ENCODE measurements at places on chromosomes 12 and 14.

DNA sequence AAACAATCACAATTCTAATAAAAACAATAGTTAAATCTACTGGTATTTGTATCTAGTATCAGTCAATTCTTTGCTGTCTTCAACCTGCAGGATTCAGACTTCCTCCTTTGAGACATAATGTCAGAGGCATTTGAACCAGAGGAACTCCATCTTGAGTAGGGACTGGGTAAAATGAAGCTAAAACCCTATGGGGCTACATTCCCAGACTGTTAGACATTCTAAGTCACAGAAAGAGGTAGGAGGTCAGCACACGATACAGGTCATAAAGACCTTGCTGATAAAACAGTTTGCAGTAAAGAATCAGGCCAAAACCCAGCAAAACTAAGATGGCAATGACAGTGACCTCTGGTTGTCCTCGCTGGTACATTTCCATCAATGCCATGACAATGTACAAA is 48.2 kb upstream of the MAP3K9 start:
- no peak for DNase-seq

DNA sequence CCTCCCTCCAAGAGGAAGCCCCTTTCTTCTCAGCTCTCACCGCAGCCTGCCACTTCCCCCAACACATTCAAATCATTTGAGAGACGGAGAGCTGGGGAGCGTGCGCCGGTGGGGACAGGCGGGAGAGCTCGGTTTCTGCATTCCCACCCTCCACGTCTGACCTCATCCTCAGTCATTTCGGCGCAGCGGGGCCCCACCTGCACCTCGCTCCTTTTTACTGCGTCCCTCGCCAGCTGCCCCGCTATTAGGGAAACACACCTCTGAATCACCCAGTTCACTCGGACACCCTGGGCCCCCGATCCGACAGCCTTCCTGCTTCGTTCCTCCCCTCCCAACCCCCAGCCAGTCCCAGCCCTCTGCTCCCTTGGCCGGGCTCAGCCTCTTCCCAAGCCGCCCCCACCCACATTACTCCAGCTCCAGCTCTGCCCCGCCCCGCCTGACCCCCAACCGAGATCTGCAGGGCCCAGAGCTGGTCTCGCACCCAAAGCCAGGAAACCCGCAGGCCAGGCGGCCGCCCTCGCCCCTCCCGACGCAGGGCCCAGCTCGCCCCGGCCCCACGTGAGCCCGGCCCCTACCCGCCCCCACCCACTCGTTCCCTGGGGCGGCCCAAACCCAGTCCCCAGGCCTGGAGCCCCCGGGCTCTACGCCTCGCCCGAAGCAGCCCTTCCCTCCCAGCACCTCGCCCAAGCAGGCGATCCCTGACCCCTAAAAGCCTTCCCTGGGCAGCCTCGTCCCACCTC is 783 bp downstream of the CORO1C start:
- DNase-seq: peak; percentile 57

- no peak for DNase-seq
Measured at GRCh38 chr12:121400332-121401139, 618 bp downstream of the RNF34 start.

DNA sequence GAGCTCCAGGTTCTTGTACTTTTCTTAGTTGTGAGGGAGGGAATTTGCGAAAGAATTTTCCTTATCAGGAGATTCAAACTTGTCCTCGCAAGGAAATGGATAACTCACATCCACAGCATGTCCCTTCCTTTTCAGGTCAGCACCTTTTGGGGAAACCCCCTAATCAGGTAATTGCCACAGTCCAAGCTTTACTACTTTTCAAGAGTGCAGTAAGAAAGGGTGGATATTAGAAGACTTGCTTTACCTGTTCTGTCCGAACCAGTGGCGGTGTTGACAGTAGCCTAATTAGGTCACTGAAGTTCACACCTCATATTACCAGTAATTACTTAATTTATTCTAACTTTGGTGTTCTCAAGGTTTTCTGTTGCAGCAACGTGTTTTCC is 6.7 kb upstream of the C12orf50 start:
- DNase-seq: no peak

- no peak for DNase-seq
Measured at GRCh38 chr12:569091-569676, 94.1 kb downstream of the NINJ2 start.

- no peak for DNase-seq
Measured at GRCh38 chr14:88683119-88683518, 109.6 kb downstream of the EML5 start.

- no peak for DNase-seq
Measured at GRCh38 chr12:40248034-40248433, 23.2 kb downstream of the LRRK2 start.

GRCh38 chr12:80966001-80966400 is 28.3 kb upstream of the LIN7A start:
- DNase-seq: no peak

DNA sequence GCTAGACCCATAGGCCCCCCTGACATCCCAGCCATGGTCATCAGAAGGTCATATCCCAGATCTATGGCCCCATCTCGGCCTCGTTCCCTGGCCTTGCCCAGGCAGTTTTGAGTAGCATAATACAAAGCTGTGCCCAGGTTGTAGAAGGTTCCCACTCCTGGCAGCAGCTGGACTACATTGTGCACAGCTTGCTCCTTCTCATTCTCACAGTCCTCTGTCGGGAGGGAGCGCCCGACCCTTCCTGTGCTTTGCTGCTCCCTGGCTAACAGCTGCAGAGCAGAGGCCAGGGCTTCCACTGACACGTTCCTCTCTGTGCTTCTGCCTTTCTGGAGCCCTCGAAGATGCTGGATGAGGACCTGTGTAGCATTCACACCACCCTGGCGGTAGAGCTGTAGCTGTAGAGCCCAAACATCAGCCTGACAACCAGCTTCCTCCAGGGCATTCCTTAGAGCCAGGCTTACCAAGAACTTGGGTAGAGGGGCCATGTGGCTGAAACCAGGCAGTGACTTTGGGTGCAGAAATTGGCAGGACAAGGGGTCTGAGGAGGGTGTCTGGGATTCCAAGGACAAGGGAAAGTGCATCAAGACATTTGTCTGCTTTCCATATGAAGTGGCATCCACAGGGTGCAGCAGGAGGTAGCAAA is 1.0 kb downstream of the APOF start:
- DNase-seq: no peak

GRCh38 chr12:107586256-107586970 is 99.2 kb upstream of the PWP1 start:
- DNase-seq: no peak

GRCh38 chr12:81207664-81208063 is 129.8 kb downstream of the ACSS3 start:
- DNase-seq: no peak

- DNase-seq: no peak
Measured at GRCh38 chr12:116366824-116367223, 89.3 kb upstream of the MED13L start.

DNA sequence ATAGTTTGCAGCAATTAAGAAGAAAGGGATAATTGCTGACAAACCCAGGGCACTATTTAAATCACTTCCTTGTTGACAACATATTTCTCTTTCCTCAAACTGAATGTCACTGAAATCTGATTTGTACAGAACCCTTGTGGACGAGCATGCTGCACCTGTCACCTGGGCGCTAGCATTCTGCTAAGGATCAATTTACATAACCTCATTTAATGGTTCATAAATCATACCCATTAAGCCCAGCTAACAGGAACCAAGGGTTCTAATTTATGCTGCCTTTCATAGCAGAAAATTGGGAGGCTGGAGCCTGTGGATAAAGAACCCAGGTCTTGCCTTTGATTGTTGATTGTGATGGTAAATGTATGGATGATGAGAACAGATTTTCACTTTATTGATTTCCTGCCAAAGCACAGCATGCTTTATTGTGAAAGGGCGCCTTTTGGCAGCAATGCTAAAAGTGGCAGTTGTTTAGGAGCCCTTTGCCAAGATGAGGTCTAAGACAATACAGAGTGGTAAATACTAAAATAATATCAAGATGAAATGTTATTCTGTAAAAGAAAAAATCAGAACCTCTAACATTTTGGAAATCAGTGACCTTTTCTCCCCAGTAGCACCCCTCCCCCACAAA is 95.4 kb downstream of the NKX2-1 start:
- DNase-seq: no peak

- no peak for DNase-seq
Measured at GRCh38 chr14:56196274-56196673, 78.1 kb downstream of the PELI2 start.

- no peak for DNase-seq
Measured at GRCh38 chr14:85263916-85264675, 265.8 kb upstream of the FLRT2 start.

DNA sequence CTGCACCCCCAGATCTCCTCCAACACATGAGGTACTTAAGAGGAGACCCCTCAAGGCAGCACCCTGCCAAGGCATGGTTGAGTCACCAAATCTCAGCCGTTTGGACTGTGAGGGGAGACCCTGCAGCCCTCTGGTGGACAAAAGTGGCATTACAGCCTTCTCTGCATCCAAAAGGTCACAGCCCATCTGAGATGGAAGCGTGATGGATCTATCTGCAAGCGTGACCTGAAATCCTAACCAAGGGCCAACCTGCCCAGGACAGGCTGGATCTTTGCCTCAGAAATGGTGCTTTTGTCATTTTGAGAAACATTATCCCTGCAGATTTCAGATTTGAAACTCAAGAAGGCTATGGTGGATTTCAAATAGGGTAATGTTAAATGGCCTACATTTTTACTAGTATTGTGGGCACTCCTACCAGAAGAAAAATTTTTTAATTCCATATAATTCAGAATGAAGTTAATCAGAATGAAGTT is 23.7 kb upstream of the DHRS4 start:
- DNase-seq: peak; percentile 8

GRCh38 chr14:68795597-68796417 is 2.9 kb upstream of the ZFP36L1 start:
- DNase-seq: peak; percentile 61

GRCh38 chr14:21974741-21975140 is 301.1 kb upstream of the OR4E1 start:
- no peak for DNase-seq

DNA sequence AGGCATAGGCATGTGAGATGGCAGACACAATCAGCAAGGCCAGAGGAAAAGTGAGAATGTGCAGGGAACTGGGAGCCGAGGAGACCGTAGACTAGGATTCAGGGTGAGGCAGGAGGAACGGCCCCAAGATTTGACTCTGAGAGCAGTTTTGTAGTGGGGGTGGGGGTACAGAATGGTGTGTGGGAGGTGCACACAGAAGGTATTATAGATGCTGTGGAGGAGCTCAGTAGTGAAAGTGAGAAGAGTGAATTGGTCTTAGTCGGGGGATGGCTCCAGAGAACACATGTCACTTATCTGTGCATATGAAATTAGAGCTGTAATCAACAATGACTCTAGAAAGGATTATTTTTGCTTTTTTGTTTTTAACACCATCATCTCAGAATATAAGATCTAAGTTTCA is 11.9 kb downstream of the ZNF664 start:
- no peak for DNase-seq

DNA sequence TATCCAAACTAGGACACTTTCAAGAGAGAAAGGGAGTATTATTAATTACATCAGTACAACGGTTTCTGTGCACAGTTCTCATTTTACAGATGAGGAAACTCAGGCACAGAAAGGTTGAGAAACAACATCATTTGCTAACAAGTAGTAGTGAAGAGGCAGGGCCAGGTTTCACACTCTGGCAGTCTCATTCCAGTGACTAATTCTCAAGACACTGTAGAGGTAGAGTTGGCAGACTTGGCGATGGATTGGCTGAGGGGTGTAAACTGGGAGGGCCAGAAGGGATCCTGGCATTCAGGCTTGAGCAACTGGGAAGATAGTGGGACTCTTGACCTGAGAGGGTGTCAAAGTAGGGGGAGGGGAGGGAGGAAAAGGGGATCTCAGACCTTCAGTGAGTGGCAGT is 73.8 kb upstream of the BDKRB2 start:
- no peak for DNase-seq

DNA sequence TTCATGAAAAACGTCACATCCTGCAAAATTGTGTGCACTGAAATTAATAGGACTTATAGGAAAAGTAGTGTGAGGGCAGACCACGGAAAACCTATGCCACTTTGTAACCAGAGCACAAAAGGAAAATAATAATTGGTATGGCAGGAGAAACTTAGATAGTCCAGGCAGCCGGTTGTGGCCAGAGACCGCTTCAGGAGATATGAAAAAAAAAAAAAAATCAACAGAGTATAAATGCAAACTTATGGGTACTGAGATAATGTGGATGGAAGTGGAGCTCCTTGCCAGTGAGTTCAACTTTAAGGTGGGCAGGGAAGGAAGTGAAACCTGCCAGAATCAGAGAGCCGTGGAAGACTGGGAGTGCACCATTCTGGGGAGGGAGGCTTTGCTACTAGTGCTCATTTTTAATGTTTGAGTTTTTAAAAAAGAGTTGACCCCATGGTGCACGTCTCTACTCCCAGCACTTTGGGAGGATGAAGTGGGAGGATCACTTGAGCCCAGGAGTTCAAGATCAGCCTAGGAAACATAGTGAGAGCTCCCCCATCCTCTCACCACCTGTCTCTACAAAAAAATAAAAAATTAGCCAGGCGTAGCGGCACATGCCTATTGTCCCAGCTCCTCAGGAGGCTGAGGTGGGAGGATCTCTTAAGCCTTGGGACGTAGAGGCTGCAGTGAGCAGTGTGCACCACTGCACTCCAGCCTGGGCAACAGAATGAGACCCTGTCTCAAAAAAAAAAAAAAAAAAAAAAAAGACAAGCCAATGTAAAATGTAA is 34.3 kb upstream of the METAP2 start:
- DNase-seq: no peak

- no peak for DNase-seq
Measured at GRCh38 chr12:13570005-13570694, 373.6 kb downstream of the EMP1 start.

- DNase-seq: no peak
Measured at GRCh38 chr14:104925855-104926609, 1.4 kb downstream of the PLD4 start.

GRCh38 chr14:30648471-30648870 is 26.4 kb downstream of the SCFD1 start:
- no peak for DNase-seq

DNA sequence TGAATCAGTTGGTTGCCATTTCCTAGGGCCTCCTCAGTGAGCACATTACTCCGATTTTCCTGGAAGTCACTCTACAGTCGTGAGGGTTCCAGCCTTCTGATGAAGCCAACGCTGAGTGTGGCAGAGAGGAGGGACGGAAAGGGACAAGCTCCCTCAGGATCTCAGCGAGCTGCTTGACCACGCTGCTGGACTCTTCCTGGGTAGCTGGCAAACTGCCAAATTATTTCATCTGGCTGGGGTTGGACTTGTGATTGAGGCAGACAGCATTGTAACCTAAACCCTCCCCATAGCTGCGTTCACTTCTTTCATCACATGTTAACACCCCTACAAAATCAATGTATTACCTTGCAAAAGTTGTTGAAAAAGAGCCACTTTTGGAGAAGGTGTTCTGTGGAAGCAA is 69.6 kb upstream of the CHST11 start:
- DNase-seq: no peak

GRCh38 chr14:105495101-105495989 is 4.3 kb downstream of the TEDC1 start:
- no peak for DNase-seq

- DNase-seq: no peak
Measured at GRCh38 chr12:51847643-51848325, 734 bp downstream of the FIGNL2 start.
